ENCODE measurements at places on chromosomes 7 and 10. TPM values are rescaled to one million over a fixed set of nuclear protein-coding genes. Genes with fewer than 3 reads are reported as not detected.

DNA sequence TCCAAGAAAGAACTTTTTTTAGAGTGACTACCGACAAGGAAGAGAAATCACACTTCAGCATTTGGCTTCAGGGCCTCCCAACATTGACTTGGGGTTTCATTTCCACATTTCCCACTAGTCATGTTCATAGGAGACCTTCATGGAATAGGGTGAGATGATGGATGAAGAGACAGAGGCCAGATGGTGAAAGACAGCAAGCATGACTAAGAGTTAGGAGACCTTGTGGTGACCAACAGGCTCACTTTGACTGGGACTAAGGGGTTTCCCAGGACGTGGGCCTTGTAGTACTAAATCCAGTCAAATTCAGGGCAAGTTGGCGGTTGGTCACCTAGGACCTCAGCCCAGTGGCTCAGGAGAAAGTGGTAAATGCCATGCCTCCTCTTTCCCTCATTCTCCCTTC is 3.0 kb upstream of the GIMAP5 start:
- DNase-seq: no peak

GRCh38 chr10:13000431-13000830 is 1.1 kb downstream of the CCDC3 start:
- no peak for DNase-seq

DNA sequence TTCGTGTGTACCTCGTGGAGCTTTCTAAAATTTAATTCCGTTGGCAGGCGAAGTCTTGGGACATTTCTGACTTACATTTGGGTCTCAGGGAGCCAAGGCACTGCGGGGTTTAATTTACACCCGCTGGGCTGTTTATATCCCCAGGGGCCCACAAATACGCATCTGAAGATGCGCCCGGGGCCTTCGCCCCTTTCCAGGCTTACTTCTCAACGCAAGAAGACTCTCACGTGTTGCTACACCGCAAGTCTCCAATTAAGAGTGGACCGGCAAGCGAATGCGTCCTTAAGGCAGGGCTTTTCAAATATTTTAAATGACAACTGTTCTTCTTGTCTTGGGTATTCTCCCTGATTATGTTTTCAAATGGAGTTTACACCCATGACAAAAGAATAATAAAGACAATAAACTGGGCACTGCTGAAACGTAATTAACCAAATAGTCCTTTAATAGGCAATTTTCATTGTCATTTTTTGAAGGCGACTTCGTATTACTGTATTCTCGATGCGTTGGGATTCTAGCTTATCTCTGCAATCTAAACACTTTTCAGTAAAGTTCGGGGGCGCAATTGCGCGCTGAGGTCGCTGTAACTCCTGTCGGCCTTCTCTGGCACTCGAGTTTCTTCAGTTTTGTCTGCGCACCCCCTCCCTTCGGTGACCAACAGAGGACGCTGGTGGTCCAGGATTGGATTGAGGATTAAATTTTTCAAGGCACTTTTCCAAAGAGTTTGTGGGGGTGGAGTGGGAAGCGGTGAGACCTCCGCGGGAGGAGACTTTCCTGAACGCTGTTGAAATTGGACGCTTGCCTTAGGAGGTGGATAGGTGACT is 837 bp upstream of the IGFBP3 start:
- DNase-seq: peak; percentile 84

- DNase-seq: no peak
These were observed 356.5 kb upstream of the KLF6 start for GRCh38 chr10:4141471-4141870.

- DNase-seq: no peak
These were observed 175.3 kb upstream of the SEMA3E start for GRCh38 chr7:83824214-83824613.

- no peak for DNase-seq
These were observed 6.3 kb downstream of the LIPF start for GRCh38 chr10:88670497-88670896.

DNA sequence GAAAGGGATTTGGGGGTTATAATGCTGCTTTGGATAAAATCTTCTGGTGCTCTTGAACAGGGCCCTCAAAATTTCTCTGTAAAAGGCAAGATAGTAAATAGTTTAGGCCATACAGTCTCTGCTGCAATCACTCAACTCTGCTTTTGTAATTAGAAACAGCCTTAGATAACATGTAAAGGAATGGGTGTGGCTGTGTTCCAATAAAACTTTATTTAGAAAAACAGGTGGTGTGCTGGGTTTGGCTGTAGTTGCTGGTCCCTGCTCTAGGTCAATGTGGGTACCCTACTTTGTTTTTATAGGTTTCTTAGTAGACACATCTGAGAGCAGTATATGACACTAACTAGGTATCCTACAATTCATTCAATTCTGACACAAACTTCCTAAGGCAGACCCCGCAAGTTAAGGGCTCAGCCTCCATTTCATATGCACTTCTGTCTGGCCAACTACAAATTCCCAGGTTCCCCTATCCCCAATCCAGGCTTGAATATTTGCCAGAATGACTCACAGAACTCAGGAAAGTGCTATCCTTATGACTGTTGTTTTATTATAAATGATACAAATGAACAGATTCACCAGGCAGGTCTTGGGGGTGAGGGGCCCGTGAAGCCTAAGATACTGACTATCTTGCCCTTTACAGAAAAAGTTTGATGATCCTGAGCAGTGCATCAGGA is 349.9 kb downstream of the RPS24 start:
- no peak for DNase-seq

DNA sequence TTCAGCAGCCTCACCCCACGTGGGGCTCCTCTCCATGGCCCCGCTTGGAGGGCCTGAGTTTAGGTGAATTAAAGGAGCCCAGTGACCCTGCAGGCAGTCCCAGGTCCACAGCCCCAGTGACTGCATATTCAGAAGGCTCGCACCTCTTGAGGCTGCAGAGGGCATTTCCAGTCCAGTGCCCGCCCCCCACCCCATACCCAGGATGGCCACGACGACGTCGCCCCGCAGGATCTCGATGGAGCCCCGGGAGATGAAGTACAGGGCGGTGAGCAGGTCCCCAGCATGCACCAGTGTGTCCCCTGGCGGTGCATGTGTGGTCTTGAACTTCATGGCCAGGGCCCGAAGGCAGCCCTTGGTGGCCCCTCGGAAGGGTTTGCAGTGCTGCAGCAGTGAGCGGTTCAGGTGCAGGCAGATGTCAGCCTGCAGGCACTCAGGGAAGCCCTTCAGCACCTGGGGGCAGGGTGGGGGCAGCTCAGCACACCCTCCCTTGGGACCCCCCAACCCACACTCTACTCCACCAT is 28.1 kb downstream of the KCNH2 start:
- DNase-seq: no peak

The GPR85 gene
- total RNA-seq: 3.7 TPM
